Activated CD4-positive, alpha-beta T cell treated with anti-CD3 and anti-CD28 coated beads, Interleukin-2, amount 10 ng/mL, durations not matched to agents 7 days and 5 days (primary cell): ENCODE measurements at places on chromosomes 6 and 20. TPM values are rescaled to one million over a fixed set of nuclear protein-coding genes. Genes with fewer than 3 reads are reported as not detected.

GRCh38 chr20:663315-664090 is 10.5 kb upstream of the SRXN1 start:
- DNase-seq = no peak

- peak; percentile 79 for DNase-seq
Measured at GRCh38 chr6:37691904-37692806, 5.5 kb downstream of the MDGA1 start.

DNA sequence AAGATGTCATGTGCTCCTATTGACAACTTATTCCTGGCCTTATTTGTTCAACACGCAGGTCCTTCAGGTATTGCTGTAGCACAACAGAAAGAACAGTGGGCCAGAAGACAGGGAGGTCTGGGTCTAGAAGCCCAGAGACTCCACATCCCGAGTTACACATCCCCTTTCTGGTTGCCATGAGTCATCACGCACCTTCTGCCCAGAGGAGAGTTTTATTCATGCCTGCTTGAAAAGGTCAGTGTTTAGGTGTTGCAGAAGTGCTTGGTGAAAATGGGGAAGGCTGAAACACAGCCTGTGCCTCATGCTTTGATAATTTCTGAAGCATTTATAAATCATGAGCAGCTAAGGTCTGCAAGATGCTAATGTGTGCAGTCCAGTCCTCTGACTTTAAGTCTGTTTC is 256.4 kb downstream of the GMPR start:
- no peak for DNase-seq

NUDT3 gene
- 12.4 TPM for total RNA-seq

GRCh38 chr6:92281571-92282076 is 1137.7 kb downstream of the EPHA7 start:
- DNase-seq = no peak

DNA sequence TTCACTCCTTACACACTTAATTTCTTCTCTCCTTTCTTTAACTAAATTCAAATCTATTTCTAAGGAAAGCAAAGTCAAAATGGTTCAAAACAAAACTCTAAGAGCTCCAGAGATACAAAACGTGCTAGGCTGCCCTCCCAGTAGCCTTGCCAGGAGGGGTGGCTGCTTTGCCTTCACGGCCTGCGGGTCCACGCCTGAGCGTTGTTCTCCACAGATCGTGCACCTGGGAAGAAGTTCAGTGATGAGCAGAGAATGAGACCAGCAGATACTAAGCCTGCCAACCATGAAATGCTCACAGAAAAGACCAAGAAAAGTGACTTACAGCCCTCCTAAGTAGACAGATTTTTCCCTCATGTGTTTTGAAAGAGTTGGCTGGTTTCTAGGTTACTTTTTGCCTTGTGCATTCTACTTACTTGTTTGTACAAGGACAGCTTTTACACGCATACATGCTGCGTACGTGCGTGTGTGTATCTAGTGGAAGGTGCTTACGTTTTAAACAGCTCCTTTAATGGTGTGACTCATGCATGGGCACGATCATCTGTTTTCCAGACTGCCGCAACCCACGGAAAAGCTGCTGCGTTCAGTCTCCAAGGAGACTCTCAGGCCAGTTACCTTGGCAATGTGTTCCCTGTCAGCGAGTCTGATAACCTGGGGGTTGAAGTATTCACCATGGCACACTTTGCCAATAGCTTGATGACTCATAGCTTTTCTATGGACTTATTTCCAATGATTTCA is 32.4 kb upstream of the PBOV1 start:
- no peak for DNase-seq

DNA sequence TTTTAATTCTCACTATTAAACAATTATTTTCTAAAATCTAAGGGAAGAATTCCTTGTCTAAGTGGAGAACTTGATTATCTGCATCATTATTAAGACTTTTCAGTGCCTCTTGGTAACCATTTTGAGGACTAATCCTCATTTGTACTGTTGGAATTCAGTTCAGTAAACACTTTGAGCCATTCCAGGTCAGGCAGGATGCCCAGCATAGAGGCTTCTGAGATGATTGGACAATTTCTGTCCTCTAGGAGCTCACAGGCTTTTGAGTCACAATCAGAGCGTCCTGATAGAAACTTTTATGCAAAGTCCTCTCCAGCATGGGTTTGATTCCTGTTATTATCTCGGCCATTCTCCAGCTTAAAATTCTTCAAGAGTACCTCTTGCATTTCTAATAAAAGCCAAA is 1304.6 kb downstream of the EPHA7 start:
- DNase-seq = no peak

GRCh38 chr6:51569594-51569993 is 517.8 kb downstream of the PKHD1 start:
- no peak for DNase-seq

DNA sequence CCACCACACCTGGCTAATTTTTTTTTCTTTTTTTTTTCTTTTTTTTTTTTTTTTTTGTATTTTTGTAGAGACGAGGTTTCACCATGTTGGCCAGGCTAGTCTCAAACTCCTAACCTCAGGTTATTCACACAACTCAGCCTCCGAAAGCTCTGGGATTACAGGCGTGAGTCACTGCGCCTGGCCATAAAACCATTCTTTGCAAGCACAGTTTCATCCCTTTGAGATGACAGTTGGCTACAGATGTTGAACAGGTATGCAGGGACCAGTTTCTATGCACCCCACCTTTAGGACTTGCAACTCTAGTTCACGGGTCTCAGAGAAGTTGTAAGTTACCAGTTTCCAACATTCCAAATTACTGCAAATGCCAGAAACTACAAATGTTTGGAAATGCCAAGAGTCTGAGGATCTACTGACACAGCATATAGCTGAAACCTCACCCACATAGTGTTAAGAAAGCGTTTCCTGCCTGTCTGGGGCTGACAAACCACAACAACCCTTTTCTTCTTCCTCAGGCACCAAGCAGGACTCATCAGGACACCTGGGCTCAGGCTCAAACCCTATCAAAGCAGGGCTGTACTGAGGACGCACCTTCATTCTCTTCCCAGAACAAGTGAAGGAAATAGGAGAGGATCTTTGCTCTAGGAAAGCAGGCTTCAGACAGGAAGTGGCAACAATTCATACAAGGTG is 22.9 kb downstream of the ARHGAP18 start:
- DNase-seq = peak; percentile 57

DNA sequence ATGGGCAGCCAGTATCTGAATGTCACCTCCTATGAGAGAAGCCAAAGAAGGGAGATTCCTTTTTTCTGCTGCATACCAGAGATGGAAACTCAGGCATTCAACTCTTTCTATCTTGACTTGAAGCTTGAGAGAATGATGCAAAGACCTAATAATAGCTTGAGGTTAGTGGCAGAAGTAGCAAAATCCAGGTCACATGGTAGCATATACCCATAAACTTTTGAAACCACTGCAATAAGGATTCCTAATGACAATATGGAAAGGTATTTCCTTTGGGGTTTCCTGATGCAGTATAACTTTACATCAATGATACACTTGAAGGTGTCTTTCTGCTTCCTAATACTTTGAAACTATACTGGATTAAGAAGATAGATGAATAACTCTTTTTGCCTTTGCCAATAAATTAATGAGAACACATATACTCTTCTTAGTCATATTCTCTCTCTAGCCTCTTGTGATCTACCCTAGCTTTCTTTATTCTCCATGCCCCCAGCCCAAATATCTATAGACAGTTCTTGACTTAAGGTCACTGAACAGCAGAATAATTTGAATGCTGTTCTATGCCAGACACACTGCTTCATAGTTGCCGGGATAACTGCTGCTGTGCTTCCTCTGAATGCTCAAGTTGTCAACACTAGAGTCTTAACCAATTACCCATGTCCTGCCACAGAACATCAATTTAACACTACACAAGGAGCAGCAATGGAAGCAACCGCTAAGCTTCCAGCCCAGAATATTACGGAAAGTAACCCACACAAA is 155.5 kb upstream of the SIM1 start:
- DNase-seq = no peak

DNA sequence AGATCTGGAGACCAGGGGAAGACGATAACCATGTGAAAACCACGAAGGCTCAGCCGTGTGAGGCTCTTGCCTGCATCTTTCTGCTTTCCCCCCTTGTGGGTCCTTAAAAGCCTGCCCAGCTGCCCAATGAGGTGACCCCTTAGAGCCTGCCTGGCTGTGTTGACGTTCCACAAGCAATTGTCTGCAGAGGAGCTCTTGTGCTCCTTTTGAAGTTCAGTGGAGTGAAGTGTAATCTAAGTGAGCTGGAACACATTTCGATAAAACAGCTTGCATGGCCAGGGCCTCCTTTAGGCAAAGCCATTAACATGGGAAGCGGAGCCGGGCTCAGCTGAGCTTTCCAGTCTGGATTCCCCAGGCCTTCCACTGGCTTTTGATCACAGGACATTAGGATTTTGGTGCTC is 27.3 kb upstream of the TCP11 start:
- DNase-seq = no peak

DNA sequence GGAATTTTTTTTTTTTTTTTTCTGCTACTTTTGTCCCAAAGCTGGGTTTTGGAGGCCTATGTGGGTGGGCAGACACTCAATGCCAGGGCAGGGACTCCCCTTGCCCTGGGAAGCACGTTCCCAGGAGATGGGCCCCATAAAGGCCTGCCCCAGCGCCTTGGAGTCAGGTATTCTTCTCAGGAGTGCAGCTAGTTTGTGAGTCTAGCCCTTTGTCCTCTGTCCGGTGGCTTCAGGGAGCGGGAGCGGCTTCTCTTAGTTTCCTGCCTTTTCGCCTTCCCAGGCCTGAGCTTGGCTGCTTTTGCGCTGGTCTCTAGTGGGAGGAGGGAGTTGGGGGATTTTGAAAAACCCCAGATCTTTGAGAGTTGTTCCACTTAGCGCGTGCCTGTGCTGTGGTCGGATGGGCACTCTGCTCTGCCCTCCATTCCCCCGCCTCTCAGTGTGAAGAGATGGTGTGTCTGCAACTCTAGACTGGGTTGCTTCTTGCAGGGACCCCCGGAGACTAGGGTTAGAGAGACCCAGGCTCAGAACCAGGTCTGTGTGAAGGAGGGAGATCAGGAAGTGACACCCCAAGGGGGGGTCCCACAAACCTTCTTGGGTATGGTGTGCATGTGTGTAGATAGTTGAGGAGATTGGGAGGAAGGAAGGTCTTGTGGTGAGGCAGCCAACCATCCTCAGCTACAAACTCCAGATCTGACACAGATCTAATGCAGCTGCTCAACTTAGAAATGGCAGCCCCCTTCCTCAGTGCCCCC is 1.3 kb downstream of the PLCG1 start:
- DNase-seq = peak; percentile 56

- no peak for DNase-seq
Measured at GRCh38 chr6:160379466-160379865, 31.3 kb downstream of the SLC22A3 start.

DNA sequence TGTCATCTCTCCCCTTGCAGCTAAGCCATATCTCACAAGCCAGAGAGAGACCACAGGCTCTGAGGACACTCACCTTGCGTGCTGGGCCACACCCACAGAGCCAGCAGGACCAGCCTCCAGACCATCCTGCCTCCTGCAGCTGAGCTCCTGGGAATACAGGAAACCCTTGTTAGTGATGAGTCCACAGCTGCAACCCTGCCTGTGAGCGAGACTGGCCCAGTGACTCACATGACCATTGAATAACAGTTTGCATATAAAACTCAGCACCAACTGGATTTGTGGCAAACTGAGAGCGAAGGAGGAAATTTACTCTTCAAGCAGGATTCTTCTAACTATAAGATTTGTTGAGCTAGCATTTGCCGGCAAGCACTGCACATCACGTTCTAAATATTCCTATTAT is 3.0 kb downstream of the THBS2 start:
- no peak for DNase-seq

DNA sequence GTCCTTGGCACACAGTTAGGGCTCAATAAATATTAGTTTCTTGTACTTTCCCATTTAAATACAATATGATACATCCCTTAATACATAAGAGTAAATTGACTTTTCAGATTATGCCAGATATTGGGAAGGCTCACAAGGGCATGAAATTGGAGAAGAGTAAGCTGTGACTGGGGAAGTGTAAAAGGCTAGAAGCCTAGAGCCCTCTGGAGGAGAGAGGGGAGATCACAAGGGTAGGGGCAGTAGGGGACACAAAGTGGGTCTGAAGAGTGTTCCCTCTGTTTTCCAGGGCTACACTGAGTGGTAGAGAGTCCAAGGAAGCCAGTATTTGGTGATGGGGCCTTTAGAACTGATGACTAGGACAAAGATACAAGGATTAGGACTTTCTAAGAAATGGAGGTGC is 562.9 kb upstream of the CHD6 start:
- no peak for DNase-seq

DNA sequence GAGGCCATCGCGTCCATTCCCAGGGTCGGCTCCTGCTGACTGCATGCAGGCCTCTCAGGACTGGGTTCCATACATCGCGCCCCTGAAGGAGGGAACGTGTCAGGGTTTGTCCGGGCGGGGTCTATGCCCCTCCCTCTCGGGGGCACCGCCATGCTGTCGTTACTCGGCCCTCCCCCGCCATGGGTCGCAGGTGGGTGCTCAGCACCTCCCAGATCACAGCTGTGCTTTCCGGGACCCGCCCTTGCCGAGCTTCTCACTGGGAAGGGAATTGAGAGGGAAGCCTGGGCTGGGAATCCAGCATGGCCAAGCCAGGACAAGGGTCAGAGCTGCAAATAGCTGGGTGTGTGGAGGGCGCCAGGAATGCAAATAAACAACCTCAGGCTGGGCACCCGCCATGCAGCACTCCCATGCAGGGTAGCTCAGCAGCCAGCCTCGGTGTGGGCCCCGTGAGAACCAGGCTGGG is at the start of gene FRMD1:
TSS of gene FRMD1 (minus strand) at position 270 of the 463 bp plus-strand sequence. CDS start at position 152, 118 bp downstream.
- DNase-seq = no peak

GRCh38 chr20:15061955-15062354 is 724.5 kb upstream of the FLRT3 start:
- no peak for DNase-seq

FOXQ1 gene
- total RNA-seq = not detected

CNBD2 gene
- total RNA-seq = 5.0 TPM

DNA sequence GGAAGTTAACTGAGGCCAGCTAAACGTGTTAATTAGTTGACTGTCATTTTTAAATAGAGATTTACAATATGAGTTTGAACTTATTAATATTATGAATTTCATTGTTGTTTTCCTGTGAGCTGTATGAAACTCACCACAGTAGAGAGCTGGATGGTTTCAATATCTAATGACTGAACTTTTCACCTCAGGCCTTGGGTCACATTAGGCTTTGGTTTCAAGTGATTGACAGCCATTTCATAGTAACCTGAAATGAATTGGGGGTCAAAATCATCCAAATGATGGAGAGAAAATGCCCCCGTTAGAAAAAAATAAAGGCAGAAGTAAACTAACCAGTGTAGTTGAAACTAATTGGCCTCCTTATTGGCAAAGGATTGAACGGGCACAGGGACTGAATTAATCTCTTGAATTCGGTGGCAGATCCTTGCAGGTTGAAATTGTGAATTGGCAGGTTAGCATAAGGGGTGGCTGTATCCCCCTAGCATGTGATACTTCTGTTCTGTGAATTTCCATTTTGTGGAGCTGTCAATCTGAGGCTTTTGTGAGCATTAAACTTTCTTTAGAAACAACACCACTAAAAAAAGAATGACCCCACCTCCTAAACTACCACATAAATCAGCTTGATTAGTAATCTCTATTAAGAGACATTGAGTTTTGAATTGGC is 155.1 kb upstream of the MMS22L start:
- DNase-seq = no peak

GRCh38 chr6:158801655-158802294 is 17.4 kb downstream of the EZR start:
- no peak for DNase-seq

PRSS16 gene
- total RNA-seq = 1.1 TPM

DTD1 gene
- 19.4 TPM for total RNA-seq

AARS2 gene
- total RNA-seq = 19.6 TPM

MPIG6B gene
- 0.19 TPM for total RNA-seq
